ENCODE measurements at places on chromosomes 4 and X. TPM values are rescaled to one million over a fixed set of nuclear protein-coding genes. Genes with fewer than 3 reads are reported as not detected.

Gene TREX2
- total RNA-seq: 0.22 TPM

Gene ITIH6
- total RNA-seq: not detected

Gene CT45A5
- total RNA-seq: not detected

Gene FAM149A
- total RNA-seq: 2.4 TPM

Gene TMEM255A
- total RNA-seq: not detected
